ENCODE measurements at places on chromosomes 2 and 18.

DNA sequence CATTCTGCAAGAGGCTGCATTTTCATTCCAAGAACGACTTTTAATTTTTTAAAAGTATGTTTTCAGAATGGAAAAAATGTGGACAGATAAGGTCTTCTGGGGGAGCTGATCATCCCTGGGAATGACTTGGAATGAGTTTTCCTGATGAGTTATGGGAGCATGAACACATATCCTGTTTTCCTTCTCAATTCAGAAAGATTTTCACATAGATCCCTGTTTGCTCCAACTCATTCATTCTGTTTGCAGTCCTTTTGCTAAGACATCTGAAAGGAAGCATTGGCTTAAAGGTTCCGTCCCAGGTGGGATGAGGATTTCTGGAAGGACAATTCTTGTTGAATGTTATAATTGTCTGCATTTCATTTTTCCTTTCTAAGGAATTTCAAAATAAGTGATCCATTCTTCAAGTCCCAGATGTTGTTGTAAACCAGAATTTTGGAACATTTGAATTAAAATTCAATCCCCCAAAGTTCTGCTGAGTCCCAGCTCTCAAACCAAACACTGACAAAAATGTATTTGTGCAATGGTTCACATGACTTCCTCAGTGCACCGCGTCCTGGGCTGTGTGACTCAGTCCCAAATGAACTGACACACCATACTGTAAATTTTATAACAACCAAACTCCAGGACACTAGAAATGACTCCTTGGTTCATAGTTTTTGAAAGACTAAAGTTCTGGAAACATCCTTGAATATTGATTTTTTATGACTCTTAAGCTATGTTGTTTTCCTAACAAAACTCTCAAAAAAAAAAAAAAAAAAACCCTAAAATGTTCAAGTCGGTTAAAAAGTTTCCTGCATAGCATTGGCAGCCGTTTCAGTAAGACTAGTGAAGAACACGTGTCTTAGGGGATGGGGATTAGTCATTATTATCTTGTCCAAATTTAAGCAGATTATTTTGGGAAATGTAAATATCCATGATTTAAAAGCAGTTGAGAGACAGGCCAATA is 281.8 kb upstream of the TCF4 start:
- no peak for DNase-seq

DNA sequence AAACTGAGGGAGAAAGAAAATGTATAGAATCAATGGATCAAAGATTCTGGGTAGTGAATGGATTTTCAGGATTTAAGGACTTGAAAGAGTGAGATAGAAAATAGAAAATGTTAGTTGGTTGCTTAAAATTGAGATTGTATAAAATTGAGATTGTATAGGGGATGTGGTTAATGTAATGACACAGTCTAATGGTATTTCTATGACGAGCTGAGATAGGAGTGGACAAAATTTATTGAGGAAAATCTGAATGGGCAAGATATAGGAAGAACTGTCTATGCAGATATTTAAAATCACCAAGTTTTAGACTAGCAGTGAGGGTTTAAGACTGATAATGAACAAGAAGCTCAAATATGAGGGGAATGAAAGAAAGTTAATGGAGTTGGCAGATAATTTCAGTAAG is 406.6 kb downstream of the NYAP2 start:
- DNase-seq, result no peak

GRCh38 chr2:199757233-199757870 is 93.6 kb downstream of the FTCDNL1 start:
- no peak for DNase-seq

- DNase-seq, result no peak
Observed at GRCh38 chr18:70650878-70651277, 362.0 kb downstream of the SOCS6 start.

DNA sequence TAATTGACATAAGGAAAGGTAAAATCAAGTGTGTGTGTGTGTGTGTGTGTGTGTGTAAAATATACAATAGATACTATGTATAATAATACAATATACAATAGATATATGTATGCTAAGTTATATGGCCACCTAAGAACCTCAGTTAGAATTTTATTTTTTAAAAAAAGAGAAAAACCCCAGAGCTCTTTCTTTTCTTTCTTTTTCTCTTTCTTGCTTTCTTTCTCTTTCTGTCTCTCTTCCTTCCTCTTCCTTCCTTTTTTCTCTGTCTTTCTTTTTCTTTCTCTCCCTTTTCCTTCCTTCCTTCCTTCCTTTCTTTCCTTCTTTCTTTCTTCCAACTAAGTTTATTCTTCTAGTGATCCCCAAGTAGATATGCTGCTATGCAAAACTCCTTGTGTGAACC is 64.6 kb upstream of the FN1 start:
- DNase-seq, result no peak
